ENCODE measurements at places on chromosomes 5 and 9.
A peak's percentile ranks its signal among the peaks of the same experiment; 100 is the strongest.

GRCh38 chr9:37582548-37583157 is 6.5 kb upstream of the FBXO10 start:
- peak; percentile 40 for DNase-seq

- peak; percentile 68 for DNase-seq
These were observed 984 bp downstream of the STXBP1 start for GRCh38 chr9:127612939-127613582.

GRCh38 chr5:132227235-132227484 is 493 bp downstream of the P4HA2 start:
- DNase-seq = no peak

DNA sequence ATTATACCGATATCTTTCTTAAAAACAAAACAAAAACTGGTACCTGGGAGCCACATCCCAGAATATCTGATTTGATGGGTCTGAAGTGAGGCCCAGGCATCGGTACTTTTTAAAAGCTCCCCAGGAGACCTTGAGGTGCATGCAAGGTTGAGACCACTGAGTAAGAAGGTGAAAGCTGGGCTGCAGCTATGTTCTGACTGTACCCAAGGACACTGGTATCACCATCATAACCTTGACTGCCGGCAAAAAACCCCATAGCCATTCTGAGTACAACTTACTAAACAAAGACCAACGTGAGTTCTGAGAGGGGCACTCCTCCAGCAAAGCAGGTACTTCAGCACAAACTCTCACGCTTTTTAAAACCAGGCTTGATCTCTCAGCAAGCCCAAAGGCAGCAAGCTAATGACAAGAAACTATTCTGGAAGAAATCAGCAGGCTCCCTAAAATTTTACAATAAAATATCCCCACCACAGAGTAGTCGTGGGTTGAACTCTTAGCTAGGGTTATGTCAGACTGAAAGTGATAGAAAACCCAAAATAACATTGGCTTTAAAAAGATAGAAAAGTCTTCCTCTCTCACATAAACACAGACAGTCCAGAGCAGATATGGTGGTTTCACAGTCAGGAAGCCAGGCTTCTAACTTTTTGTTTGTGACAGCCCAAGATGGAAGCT is 263.9 kb downstream of the SAXO1 start:
- no peak for DNase-seq

DNA sequence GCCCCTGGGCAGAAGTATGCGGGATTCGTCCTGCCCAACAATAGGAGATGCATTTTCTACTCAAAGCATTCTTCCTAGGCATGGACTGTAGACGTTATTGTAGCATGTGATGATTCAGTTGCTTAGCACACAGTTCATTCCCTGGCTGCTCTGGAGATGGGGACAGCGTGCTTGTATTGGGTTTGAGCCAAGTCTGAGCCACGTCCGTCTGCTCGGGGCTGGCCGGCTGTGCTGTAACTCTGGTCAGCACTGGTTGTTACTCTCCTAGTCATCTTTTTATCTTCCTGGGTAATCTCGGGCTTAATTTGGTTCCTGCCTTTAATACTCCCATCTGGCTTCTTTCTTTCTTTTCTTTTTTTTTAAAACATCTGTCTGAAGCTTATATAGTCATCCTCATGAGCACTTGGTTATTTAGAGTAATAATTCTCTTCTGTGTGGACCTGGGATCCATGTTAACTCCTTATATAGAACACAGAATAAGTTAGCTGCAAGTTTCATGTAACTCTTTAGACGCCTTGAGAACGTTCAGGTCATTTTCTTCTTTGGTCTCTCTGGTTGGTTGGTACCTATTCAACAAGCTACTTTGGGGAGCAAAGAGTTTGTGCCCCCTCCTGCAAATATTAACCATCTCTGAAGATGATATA is 118.8 kb upstream of the RPS23 start:
- peak; percentile 91 for DNase-seq

GRCh38 chr5:98656125-98656795 is 117.2 kb upstream of the RGMB start:
- DNase-seq = no peak

DNA sequence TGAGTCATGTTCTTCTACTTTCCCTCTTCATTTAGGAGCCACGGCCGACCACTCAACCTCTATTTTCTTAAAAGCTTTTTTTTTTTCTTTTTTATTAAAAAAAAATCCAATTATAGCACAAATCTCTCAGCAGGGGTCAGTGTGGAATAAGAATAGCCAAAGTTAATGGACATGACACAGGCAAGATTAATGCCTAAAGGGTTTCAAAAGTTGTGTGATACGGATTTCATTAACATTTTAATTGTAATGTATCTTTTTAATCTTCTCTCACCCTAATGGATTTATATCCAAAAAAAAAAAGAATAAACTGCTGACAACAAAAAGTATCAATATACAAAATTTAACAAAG is 5.4 kb downstream of the NACC2 start:
- DNase-seq = no peak

- peak; percentile 83 for DNase-seq
These were observed 14.9 kb downstream of the ARHGEF28 start for GRCh38 chr5:73640861-73641320.

- DNase-seq = no peak
These were observed 6.7 kb upstream of the BRINP1 start for GRCh38 chr9:119375892-119376291.

- no peak for DNase-seq
These were observed at the start of gene MSMP for GRCh38 chr9:35754264-35754663. MSMP (minus strand) TSS chr9:35754276; CDS start chr9:35754129, 147 bp downstream.

- DNase-seq = no peak
These were observed 2.5 kb upstream of the ACTL7A start for GRCh38 chr9:108859459-108860114.

GRCh38 chr9:36023260-36024048 is 13.3 kb upstream of the RECK start:
- DNase-seq = peak; percentile 43

- peak; percentile 31 for DNase-seq
These were observed 15.0 kb upstream of the TEX48 start for GRCh38 chr9:114696814-114697544.

DNA sequence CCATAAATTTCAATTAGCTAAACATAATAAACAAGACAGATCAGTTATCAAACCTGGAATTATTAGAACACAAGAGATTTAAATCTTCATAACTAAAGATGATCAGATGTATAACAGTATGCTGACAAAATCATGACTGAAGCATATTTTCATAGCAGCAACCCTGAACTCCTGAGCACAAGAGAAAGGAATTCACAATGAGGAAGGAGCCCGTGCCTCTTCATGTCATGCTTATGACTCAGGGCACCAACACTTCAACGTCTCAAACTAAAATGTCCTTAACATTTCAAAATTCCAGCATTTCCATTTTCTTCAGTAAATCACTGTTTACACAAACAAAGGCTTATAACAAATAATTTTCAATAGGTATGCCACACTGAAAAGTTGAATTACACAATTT is 6.7 kb downstream of the AP3B1 start:
- DNase-seq = peak; percentile 38

GRCh38 chr9:38001430-38001829 is 67.6 kb downstream of the SHB start:
- DNase-seq = no peak

DNA sequence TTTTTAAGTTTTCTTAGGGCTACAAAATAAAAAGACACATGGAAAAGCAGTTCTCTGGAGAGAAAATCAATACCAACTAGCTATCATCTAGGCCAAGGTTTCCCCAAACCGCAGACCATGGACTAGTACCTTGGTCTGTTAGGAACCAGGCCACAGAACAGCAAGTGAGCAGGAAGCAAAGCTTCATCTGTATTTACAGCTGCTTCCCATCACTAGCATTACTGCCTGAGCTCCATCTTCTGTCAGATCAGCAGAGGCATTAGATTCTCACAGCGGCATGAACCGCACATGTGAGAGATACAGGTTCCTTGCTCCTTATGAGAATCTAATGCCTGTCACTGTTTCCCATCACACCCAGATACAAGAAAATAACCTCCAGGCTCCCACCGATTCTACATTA is 1907.6 kb upstream of the ACO1 start:
- no peak for DNase-seq

DNA sequence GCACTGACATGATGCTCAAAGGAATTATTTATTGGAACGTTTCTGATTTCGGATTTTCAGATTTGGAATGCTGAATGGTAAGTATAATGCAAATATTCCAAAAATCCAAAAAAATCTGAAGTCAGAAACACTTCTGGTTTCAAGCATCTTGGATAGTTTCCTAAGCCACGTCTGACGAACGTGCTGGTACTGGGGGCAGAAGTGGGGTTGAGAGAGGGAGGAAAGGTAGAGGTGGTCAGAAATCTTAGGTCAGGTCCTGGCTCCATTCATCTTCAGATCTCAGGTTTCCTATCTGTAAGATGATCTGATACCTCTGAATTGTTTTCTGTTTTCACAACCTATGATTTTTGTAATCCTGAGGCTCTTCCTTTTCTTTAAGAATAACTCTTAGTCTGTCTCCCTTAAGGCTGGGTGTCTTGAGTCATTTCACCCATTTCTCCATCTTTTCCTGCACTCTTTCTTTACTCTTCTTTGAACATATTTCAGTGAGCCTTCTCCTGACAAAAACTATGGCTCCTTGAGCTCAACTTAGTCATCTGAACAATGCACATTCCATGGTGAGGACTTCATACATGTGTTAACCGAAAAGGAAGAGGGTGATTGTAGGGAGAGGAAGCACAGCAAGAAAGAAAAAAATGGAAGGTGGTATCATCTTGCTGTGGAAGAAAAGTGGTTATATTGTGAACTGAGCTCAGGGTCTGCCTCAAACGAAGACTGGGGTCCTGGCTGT is 3.3 kb downstream of the SGCD start:
- no peak for DNase-seq

- peak; percentile 93 for DNase-seq
These were observed 11.9 kb downstream of the EEIG1 start for GRCh38 chr9:127968700-127969383.

GRCh38 chr9:69745716-69746437 is 13.9 kb downstream of the PTAR1 start:
- DNase-seq = peak; percentile 13

DNA sequence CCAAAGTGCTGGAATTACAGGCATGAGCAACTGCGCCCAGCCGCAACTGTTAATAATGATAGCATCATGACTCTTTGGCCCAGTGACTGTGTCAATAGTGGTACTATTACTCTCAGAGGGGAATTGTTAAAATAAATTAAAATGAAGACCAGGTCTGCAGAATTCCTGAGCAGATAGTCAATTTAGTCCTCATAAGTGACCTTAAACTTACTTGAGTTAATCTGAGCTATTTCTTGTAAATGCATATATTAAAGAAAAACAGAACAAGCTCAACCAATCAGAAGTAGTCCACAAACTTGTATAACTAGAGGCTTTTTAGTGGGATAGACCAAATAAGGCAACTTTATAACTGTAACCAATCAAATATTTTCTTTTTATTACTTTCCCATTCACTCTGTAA is 1.7 kb upstream of the RECK start:
- no peak for DNase-seq

- no peak for DNase-seq
These were observed 100.0 kb downstream of the PSD2 start for GRCh38 chr5:139895647-139896046.

DNA sequence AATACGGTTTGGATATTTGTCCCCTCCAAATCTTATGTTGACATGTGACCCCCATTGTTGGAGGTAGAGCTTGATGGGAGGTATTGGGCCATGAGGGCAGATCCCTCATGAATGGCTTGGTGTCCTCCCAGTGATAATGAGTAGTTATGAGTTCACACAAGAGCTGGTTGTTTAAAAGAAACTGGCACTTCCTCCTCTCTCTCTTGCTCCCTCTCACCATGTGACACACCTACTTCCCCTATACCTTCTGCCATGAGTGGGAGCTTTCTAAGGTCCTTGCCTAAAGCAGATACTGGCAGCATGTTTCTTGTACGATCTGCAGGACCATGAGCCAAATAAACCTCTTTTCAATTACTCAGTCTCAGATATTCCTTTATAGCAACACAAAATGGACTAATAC is 132.0 kb downstream of the PIK3R1 start:
- no peak for DNase-seq

GRCh38 chr5:31990701-31991110 is 183.4 kb downstream of the GOLPH3 start:
- peak; percentile 75 for DNase-seq

GRCh38 chr9:71761938-71762353 is 6.4 kb downstream of the CEMIP2 start:
- no peak for DNase-seq

DNA sequence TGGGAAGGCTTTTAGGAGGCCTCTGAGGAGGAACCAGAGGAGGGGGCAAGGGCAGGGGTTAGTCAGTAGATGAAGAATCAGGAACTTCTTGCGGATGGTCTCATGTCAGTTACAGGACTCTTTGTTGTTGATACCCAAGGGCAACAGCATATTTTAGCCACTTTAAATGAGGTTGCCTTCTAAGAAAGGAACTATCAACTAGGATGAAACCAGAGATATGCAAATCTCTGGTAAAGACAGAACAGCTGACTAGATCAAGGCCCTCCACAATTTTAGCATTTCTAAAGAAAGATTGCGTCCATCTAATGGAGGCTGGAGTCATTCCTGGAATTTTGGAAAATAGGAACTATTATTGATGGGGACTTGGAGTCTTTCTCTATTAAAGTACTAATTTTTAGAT is 57.7 kb upstream of the KLF4 start:
- DNase-seq = no peak

GRCh38 chr5:149497357-149497756 is 53.9 kb downstream of the CSNK1A1 start:
- no peak for DNase-seq

DNA sequence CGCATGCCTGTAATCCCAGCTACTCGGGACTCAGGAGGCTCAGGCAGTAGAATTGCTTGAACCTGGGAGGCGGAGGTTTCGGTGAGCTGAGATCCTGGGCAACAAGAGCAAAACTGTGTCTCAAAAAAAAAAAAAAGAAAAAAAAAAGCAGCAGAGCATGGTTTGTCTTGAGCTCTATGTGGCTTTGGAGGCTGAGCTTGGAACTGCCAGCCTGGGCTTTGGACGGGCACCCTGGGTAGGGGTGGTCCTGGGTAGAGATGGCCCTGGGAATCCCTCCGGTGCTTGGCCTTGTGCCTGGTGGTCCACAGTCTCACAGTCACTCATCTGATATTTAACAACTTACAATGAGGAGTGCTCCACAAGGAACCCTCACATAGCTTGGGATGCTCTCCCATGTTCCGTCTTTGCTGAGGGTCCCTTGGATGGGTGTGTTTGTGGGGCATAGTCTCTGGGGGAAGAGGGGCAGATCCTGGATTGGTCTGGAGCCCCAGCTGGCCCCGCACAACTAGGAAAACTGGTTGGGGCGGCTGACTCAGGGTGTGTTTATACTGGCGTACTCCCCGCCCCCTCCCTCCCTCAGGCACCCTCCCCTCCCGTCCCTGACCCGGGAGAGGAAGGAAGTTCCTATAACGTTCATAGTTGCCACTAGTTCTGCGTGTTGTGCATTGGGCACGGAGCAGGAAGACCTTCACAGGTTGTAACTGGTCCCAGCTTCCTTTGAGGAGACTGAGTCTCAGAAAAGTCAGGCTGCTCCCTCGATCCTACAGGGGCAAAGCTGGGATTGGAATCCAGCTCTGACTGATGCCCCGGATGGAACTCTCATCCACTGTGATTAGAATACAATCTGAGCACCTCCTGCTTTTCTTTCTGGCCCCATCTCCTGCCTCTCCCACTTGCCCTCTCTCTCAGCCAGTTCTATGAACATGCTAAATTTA is 11.2 kb downstream of the IER5L start:
- DNase-seq = peak; percentile 74

- no peak for DNase-seq
These were observed 142.6 kb downstream of the TARS1 start for GRCh38 chr5:33583332-33583731.

GRCh38 chr5:142925795-142926194 is 155.6 kb downstream of the ARHGAP26 start:
- peak; percentile 66 for DNase-seq

GRCh38 chr5:112870966-112871365 is 9.9 kb downstream of the SRP19 start:
- no peak for DNase-seq

GRCh38 chr5:7396713-7397454 is 946 bp downstream of the ADCY2 start:
- DNase-seq = no peak
